ENCODE measurements at places on chromosomes 12 and 14.

DNA sequence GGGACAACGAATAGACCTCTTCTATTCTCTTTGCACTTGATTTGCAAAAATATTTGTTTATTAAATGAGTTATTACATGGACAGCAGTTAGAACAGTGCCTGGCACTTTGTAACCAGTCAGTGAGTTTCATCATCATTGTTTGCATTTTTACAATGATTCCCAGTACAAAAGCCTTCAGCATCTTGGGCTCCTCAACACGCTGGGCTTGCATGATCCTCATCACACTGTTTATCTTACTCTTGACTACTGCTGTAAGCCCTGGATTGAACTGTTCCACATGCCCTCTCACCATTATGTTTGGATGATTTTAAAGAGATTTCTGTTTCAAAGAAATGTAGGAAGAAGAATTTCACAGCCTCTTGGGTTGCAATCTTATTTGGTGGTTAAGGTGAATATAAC is 204.3 kb downstream of the PELI2 start:
- no peak for DNase-seq

GRCh38 chr14:67940486-67941455 is 121.2 kb downstream of the RAD51B start:
- DNase-seq, result peak; percentile 94

DNA sequence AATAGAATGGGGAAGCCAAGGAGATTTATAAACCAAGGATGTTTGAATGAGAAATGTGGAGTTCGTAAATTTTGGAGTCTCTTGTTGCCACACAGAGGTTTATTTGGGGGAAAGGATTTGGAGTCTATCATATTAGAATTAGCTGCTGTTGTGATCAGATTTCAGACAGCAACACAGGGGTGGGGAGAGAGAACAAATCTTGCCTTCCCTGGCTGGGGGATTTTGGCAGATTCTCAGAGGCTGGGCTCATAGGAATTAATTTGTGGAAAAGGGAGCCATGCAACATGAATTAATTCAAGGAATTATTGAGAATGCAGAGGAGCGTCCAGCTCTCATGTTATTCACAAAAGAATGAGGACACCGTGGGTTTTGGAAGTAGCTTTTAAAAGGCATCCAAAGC is 73.9 kb upstream of the PRMT8 start:
- no peak for DNase-seq

- no peak for DNase-seq
These were observed 37.6 kb upstream of the SLCO1C1 start for GRCh38 chr12:20657496-20657895.

DNA sequence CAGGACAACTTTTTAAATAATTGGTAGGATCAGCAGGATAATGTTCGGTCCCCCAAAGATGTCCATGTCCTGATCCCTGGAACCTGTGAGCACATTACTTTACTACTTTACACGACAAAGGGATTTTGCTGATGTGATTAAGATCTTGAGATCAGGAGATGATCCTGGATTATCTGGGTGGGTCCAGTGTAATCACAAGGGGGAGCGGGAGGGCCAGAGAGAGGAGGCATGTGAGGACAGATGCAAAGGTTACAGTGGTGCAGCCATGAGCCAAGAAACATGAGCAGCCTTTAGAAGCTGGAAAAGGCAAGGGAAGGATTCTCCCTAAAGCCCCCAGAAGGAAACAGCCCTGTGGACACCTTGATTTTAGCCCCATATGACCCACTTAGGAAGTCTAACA is 33.1 kb downstream of the KCNK10 start:
- no peak for DNase-seq

- DNase-seq, result no peak
These were observed 371.8 kb downstream of the BTG1 start for GRCh38 chr12:91773749-91774429.
